ENCODE measurements at places on chromosomes 7 and 10. TPM values are rescaled to one million over a fixed set of nuclear protein-coding genes. Genes with fewer than 3 reads are reported as not detected.

The PITX3 gene
- total RNA-seq: not detected

The GPR158 gene
- total RNA-seq: 0.05 TPM

The LOXL4 gene
- 240 TPM for total RNA-seq

The ATOH7 gene
- not detected for total RNA-seq

The SFMBT2 gene
- 0.14 TPM for total RNA-seq

The ANKRD7 gene
- 0.97 TPM for total RNA-seq

The TRIL gene
- 0.65 TPM for total RNA-seq

The NRAP gene
- total RNA-seq: not detected

The SEC31B gene
- 3.2 TPM for total RNA-seq

The NKX6-2 gene
- total RNA-seq: not detected

The GNGT1 gene
- total RNA-seq: not detected

The EIF4EBP2 gene
- 43.9 TPM for total RNA-seq

The CARD11 gene
- total RNA-seq: 2.8 TPM

The PILRA gene
- total RNA-seq: 0.89 TPM

The FAM25G gene
- not detected for total RNA-seq

The ZNF804B gene
- total RNA-seq: not detected

The SFTPA1 gene
- total RNA-seq: not detected

The SEM1 gene
- 57.9 TPM for total RNA-seq

The ZFAND2A gene
- total RNA-seq: 15.1 TPM

The LIPJ gene
- not detected for total RNA-seq

The ZNF467 gene
- total RNA-seq: 0.59 TPM

The AKR1C1 gene
- 6.8 TPM for total RNA-seq

The FGFR2 gene
- 9.2 TPM for total RNA-seq

The CPA1 gene
- 0.30 TPM for total RNA-seq

The DMTF1 gene
- 78.1 TPM for total RNA-seq

The WEE2 gene
- not detected for total RNA-seq

The C10orf62 gene
- 0.23 TPM for total RNA-seq

The RBP3 gene
- total RNA-seq: not detected

The DDC gene
- not detected for total RNA-seq

The SAP25 gene
- total RNA-seq: not detected

The WNT16 gene
- 0.42 TPM for total RNA-seq

The FANK1 gene
- total RNA-seq: 4.6 TPM

The SMKR1 gene
- total RNA-seq: not detected

The SEMA4G gene
- total RNA-seq: 1.2 TPM

The SYNPO2L gene
- total RNA-seq: 0.42 TPM

The ASB10 gene
- total RNA-seq: not detected

The ANKRD30A gene
- total RNA-seq: not detected

The SPDYE5 gene
- total RNA-seq: not detected

The PRKG1 gene
- 40.7 TPM for total RNA-seq

The SPDYE16 gene
- not detected for total RNA-seq

The PSMC2 gene
- 256 TPM for total RNA-seq

The PIK3AP1 gene
- total RNA-seq: 0.89 TPM

The MTPN gene
- 134 TPM for total RNA-seq

The HOXA9 gene
- 8.6 TPM for total RNA-seq
